ACHN (cell line): ENCODE measurements at places on chromosomes 12 and 14.

DNA sequence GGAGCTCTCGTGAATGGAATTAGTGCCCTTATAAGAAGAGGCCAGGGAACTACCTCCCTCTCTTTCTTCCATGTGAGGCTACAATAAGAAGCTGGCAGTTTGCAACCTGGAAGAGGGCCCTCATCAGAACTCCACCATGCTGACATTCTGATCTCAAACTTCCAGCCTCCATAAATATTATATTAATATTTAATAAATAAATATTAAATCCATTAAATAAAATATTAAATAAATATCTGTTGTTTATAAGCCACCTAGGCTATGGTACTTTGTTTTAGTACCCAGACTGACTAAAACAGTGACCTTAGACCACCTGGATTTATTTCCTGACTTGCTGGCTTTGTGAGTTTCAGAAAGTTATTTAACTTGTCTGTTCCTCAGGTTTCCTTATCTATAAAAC, 49.9 kb downstream of the ZNF641 start:
- no peak for DNase-seq

- no peak for DNase-seq
These were observed 466.5 kb downstream of the APAF1 start for GRCh38 chr12:99111600-99111999.

- DNase-seq: no peak
These were observed 223.4 kb downstream of the GLT1D1 start for GRCh38 chr12:129076441-129077320.

GRCh38 chr12:111297703-111298426, 71.0 kb downstream of the PHETA1 start:
- no peak for DNase-seq

GRCh38 chr12:54596526-54596946, 8.1 kb upstream of the PPP1R1A start:
- peak; percentile 73 for DNase-seq

- peak; percentile 62 for DNase-seq
These were observed 241.4 kb upstream of the PDZRN4 start for GRCh38 chr12:40946612-40947194.

GRCh38 chr12:97960741-97961608, 498.4 kb downstream of the RMST start:
- DNase-seq: peak; percentile 34

DNA sequence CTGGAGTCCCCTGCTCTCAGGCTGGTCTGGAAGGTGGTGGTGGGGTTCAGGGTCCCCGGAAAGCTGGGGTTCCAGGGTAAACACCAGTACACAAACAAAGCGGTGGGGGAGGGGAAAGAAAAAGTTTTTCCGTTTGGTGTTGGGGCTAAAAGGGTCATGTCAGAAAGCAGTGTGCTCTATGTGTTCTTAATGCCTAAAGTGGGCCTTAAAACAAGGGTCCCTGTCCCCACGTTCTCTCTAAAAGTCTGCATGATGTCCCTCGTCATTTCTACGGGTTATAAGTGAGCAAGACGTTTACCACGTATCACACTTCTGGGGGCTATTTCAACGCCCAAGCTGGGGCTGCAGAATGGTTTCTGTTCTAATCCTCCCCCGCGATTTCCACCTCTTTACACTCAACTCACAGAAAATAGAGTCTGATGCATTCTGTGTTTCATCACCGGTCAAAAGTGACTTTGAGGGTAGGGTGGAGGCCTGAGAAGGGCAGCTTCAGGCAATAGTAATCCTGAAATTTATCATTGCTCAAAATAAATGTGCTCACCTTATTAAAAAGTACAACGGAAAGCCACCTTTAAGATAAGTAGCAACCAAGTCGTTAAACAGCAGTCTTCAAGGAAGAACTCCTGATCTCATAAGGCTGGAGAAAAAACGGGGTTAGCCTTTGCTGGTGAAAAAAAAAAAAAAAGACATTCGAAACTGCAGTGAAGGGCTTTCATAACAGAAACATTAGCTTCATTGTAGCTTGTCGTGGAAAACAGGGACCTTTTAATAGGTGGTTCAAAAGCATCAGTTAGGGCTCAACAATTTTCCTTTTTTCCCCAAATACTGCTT, 63.9 kb upstream of the PTGR2 start:
- DNase-seq: no peak

GRCh38 chr14:80942191-80942600, 658 bp upstream of the CEP128 start:
- DNase-seq: no peak

GRCh38 chr12:14883686-14884085, 2.0 kb downstream of the MGP start:
- DNase-seq: no peak

DNA sequence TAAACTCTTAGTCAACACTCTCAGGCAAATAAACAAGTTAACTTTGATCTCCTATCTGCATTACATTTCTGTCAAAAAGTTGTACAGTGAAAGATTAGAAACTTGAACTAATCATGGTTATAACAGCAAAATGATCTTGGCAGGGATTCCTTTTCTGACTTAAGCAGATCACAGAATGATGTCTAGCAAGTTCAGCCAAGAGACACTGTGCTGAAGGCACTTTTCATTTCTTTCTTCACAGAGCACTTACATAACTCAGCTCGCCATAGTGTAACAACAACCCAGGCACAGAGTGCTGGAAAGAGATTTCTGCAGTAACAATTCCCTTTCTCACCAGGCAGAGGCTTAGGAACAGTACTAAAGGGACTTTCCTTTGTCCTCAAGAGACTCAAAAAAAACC, 19.6 kb upstream of the CSRP2 start:
- no peak for DNase-seq

GRCh38 chr14:49203676-49204075, 382.5 kb downstream of the RPS29 start:
- DNase-seq: no peak

DNA sequence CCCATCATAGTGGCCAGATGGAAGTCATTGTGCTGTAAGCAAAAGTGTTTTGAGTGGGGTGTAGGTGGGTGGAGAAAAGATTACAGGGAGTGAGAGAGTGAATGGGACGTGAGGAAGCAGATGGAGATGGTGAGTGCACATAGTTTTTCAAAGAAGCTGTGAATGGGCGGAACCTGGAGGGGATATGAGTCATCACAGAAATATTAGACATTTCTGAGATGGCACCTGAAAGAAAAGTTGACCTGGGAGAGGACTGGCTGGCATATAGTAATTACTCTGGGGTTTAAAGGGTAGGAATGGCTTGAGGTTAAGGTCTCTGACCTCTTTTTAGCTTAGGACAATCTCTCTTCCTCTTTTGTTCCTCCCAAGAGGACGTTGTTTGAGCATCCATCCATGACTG, 50.5 kb downstream of the ANO4 start:
- no peak for DNase-seq
